ENCODE measurements at places on chromosomes 11 and 22.

DNA sequence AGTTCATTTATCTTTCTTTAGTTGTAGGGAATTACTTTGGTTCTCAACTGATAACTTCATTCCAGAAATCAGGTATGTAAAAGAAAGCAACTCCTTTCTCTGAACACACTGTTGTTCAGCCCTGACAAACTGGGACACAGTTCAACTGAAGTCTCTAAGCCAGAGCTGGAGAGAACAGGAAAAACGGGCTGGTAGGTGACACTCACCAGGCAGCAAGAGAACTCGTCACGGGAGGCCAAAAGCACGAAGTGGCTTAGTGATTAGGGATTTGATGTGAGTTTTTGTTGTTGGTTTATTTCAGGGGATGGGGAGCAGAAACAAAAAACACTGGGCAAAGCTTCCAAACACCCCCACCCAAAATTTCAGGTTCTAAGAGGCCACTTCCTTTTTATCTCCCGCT, 54.1 kb downstream of the MYH9 start:
- no peak for DNase-seq

DNA sequence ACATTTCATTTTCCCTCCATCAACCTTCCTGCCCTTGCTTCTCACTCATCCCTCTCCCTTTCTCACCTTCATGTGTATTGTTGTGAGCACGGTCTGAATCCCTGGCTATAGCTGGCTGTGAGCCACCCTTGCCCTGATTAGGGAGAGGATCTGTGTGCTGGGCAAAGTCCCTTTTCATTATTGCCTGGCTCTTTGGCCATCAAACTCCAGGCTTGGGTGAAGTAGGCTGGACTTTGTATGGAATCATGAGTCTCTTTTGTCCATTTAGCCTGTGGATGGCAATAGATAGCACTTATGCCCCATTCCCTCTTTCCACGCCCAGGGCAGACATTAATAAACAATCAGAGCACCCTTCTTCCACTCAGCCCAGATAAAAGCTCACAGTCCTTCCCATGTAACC, 6.7 kb downstream of the MYO18B start:
- DNase-seq, result no peak

GRCh38 chr11:46050003-46050461, 71.2 kb downstream of the PHF21A start:
- no peak for DNase-seq

- DNase-seq, result no peak
Measured at GRCh38 chr22:45101515-45102227, 62.1 kb upstream of the NUP50 start.

GRCh38 chr11:15635521-15635920, 520.8 kb downstream of the INSC start:
- DNase-seq, result no peak

- no peak for DNase-seq
Measured at GRCh38 chr11:119872611-119873310, 143.8 kb upstream of the NECTIN1 start.

DNA sequence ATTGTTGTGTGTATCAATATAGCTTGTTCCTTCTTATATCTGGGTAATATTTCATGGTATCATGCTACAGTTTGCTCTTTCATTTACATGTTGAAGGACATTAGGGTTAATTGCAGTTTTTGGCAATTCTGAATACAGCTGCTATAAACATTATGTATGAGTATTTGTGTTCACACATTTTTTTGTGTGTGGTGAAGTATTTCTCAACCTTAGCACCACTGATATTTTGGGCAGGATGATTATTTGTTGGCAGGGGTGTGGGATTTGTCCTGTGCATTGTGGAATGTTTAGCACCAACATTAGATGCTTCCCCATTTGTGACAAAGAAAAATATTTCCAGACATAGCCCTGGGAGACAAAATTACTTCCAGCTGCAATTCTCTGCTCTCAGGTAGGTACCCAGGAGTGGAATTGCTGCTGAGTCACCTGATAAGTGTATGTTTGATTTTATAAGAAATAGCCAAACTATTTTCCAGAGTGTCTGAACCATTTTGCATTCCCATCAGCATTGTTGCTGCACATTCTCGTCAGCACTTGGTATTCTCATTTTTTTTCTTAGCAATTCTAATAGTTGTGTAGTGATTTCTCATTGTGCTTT, 128.2 kb downstream of the SNX19 start:
- no peak for DNase-seq

DNA sequence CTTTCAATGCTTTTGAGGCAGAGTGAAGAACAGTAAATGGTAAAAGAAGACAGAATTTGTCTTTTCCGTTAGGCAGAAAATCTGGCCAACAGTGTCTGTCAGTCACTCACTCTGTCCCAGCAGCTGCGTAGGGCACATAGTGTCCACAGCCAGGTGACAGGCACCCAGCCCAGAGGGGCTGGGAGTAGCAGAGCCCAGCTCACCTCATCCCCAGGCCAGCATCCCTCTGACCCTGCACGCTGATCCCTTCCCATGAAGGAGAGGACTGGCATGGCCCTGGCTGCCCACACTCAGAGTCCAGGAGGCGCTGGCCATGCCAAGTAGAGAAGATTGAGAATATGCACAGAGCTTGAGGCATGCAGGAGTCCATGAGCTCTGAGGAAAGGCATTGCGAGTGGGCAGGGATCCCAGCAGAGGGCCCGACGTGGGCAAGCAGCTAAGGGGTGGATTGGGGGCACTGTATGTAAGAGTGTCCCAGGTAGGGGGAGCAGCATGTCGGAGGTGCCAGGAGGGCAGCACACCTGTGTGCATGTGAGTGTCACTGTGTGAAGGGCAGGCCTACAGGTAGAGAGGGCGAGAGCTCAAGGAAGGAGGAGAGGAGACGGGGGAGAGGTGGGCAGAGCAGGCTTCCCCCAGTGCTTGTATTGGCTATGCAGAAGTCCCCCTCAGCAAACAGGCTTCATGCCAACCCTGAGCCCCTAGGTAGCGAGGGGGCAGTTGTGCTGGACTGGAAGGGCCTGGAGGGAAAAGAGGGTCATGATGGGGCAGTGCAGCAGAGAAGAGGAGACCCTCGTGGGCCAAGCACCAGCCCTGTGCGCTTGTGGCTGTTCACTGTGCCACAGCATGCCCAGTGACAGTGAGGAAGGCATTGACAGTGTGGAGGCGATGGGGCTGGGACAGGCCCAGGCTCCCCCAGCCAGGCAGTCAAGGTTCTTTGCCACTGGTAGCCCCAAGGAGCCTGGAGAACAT, 133.8 kb downstream of the OSBP2 start:
- DNase-seq, result no peak

GRCh38 chr22:37745548-37746365, 48.9 kb downstream of the TRIOBP start:
- no peak for DNase-seq

DNA sequence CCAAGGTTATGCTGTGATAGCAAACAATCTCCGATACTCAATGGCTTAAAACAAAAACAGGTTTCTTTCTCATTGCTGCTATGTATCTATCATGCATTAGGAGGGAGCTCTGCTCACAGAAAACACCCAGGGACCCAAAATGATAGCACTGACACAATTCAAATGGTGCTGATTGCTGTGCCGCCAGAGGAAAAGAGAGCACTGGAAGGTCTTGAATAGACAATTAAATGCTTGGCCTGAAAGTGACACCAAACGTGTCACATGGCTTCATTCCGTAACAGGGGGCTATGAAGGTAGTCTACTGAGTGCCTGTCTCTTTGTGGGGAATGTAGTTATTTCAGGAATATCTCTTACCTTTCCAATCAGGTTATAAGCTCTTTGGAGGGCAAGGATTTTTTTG, 94.2 kb downstream of the FAR1 start:
- no peak for DNase-seq

- DNase-seq, result no peak
Measured at GRCh38 chr11:75022296-75022695, 33.6 kb downstream of the NEU3 start.

GRCh38 chr11:76167590-76167989, 38.7 kb downstream of the WNT11 start:
- no peak for DNase-seq

GRCh38 chr22:25508761-25509321, 55.6 kb upstream of the GRK3 start:
- no peak for DNase-seq
